ENCODE measurements at places on chromosomes 5 and 9.

DNA sequence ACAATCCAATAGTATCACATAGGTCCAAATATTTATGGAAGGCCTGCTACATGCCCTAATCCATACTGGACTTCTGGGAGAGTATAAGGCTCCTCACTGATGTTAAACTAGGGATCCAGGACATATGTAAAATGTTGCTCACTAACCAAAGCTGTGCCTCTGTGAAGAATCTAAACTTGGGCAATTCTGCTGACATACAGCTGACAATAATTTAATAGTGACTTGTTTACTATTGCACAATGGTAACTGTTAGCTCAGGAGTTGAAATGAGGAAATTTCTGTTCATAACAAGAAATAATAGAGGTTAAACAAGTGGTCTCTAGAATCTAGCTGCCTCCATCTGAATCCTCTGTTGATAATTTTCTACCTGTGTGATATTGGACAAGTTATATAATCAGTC, 14.9 kb upstream of the CTXN3 start:
- no peak for DNase-seq

- DNase-seq = no peak
These were observed 133.5 kb upstream of the IL12B start for GRCh38 chr5:159463590-159464321.

DNA sequence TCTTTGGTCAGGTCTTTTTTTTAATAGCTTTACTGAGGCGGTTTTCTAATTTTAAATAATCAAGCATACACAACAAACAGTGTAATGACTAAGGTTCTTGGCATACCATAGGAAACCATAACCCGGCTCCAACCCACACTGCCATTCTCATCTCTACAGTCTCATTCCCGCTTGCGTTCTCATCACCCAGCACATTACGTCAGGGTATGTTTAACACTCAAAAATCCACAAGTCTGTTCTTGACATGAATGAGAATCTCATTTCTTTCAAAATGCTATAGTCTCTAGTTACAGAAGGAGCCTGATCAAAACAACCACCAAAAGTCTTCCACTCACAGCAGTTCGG, 505 bp downstream of the C5orf34 start:
- peak; percentile 27 for DNase-seq

DNA sequence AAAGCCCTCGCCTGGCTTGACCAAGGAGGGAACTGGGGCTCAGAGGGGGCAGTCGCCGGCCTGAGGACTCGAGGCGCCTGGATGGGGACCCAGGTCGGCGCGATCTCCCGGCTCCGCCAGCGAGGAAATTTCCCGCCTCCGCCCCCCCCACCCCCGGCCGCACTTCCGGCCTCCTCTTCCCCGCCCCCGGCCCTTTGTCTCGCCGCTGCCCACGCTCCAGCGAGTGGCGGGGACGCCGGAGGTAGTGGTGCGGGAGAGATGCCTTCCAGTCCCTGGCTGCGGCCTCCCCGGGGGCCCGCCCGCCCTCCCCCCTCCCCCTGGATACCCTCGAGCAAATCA, 448 bp upstream of the GPRIN1 start:
- no peak for DNase-seq

DNA sequence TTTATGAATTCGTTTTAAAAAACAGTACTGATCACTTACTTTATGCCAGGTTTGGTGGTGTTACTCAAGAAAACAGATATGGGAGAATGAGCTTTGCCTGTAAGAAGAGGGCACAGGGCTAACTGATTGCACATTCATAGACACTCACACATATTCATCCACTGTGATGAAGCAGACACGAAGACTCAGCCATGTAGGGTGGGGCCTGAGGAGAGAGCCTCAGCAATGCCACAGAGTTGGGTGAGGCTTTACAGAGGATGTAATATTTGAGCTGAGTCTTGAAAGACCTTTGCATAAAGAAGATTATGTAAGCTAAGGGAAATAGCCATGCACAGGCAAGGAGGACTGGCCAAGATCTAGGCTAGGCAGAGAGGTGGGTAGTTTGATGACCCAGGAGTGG, 472.8 kb downstream of the PSAT1 start:
- no peak for DNase-seq

- no peak for DNase-seq
These were observed 12.5 kb upstream of the MAMDC2 start for GRCh38 chr9:70031141-70031545.

GRCh38 chr5:97670447-97670846, 487.4 kb upstream of the RIOK2 start:
- DNase-seq = no peak

DNA sequence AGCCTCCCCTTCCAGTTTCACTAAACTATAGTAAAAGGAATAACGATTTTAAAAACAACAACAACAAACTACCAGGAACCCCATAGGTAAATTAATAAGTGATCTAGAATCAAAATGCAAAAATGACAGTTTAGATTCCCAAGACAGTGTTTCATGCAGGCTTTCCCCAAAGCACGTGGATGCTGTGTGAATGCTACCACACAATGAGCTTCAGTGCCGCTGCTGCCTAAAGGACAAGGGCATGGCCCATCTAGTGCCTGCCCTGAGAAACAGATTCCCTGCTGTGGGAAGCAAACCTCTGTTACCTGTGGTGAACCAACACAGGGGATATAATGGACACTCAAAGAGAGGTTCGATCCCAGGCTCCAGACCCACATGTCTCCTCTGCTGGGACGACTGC, 23.7 kb upstream of the CKMT2 start:
- DNase-seq = no peak
